ENCODE measurements at places on chromosomes 2 and 18.

DNA sequence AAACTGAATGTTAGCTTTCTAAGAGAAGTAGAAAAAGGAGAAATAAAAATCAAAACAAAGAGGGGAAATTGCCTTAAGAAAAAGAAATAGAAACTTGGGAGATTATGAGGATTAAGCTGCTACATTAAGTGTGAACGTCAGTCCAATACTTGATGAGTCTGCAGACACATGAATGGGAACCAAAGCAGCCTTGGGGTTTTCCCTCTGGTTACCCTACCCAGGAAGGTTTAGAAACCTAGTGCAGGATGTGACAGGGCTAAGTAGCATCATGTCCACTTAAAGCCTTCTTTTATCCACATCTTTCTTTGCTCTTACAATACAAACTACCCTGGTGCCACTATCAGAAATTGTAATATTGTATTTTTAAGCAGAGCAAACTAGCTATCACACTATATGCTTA lies 22.3 kb downstream of the SLC35F5 start:
- DNase-seq, result no peak

- no peak for DNase-seq
Observed at GRCh38 chr2:28340312-28341202, 52.1 kb upstream of the FOSL2 start.

GRCh38 chr2:231037202-231037730 lies at the start of gene C2orf72:
Gene C2orf72, plus strand, starts transcription at chr2:231037523. Its CDS starts 43 bp downstream, at chr2:231037566.
- no peak for DNase-seq

GRCh38 chr2:80852808-80853139 lies 548.2 kb upstream of the LRRTM1 start:
- DNase-seq, result no peak

GRCh38 chr2:189662669-189663226 lies 1.5 kb downstream of the ASNSD1 start:
- DNase-seq, result no peak

DNA sequence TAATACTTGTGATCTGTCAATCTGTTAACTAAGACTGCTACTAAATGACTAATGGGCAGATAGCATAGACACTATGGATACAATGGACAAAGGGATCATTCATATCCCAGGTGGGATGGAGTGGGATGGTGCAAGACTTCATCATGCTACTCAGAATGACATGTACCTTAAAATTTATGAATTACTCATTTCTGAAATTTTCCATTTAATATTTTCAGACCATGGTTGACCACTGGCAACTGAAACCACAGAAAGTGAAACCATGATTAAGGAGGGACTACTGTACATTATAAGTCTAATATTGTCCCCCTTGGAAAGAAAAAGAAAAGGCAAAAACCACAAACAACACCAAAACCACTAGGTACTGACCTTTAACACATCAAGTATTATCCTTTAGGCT lies 247.0 kb upstream of the SYT4 start:
- no peak for DNase-seq

DNA sequence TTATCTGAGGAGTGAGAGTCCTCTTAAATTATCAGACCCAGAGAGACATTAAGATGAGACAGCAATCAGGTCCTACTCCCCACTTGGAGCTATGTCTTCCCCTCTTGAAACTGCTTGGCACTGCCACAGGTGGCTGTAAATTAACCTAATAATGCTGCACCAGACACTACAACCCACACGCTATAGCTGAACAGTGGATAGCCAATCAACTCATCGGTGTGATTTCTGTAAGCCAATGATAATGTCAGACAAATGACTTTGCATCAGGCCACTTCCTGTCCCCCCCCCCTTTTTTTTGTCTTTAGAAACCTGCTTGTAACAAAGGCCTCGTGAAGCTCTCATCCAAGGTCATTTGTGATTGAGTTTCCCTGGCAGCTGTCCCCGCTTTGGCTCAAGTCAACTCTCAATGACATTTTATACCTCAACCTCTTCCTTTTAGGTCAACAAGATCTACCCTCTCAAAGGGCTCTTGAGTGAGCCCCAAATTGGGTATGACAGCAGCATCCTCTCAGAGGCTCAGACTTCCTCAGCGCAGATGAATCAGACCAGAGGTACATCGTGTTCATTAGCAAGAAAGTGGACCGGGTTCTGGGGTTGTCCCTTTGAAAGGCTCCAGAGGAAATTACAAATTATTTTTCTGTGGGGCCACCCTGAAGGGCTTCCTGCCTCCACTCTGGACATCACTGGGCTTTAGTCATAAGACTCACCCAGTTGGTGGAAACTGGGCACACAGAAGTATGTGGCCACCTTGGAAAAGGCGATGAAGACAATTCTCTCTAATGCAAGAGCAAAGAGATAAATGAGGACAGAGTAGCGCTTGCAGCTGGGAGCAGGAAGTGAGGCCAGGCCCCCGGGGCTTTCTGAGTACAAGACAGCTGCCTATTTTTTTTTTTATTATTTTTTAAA lies 73.6 kb downstream of the COPS8 start:
- no peak for DNase-seq

GRCh38 chr2:85758361-85759256 lies 4.8 kb downstream of the ATOH8 start:
- no peak for DNase-seq

- no peak for DNase-seq
Observed at GRCh38 chr2:177244244-177244771, 20.2 kb downstream of the NFE2L2 start.

- no peak for DNase-seq
Observed at GRCh38 chr2:224263571-224264043, 138.3 kb downstream of the FAM124B start.

DNA sequence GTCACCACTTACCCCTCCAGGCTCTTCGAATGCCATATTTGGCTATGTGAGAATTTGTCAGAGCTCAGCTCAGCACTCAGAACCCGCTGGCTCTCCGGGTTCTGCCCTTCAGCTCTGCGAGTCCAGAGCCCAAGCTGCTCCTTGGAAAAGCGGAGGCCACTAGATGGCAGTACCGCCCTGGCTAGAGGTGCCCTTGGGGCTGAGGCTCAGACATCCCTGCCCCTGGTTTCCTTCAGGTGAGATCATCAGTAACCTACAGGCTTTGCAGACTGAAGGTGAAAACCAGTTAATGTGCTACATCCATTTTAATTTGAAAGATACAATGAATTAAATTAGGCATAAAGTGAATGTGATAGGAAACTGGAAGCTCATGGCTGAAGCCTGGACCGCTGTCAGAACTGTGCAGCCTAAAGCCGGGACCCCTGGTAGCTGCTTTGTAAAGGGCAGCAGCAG lies 285.6 kb downstream of the AGAP1 start:
- peak; percentile 52 for DNase-seq

- no peak for DNase-seq
Observed at GRCh38 chr2:8144785-8145184, 537.1 kb upstream of the ID2 start.

- DNase-seq, result no peak
Observed at GRCh38 chr2:53949457-53949856, 21.3 kb downstream of the PSME4 start.

GRCh38 chr18:80213182-80213581 lies 34.1 kb downstream of the PARD6G start:
- DNase-seq, result no peak

DNA sequence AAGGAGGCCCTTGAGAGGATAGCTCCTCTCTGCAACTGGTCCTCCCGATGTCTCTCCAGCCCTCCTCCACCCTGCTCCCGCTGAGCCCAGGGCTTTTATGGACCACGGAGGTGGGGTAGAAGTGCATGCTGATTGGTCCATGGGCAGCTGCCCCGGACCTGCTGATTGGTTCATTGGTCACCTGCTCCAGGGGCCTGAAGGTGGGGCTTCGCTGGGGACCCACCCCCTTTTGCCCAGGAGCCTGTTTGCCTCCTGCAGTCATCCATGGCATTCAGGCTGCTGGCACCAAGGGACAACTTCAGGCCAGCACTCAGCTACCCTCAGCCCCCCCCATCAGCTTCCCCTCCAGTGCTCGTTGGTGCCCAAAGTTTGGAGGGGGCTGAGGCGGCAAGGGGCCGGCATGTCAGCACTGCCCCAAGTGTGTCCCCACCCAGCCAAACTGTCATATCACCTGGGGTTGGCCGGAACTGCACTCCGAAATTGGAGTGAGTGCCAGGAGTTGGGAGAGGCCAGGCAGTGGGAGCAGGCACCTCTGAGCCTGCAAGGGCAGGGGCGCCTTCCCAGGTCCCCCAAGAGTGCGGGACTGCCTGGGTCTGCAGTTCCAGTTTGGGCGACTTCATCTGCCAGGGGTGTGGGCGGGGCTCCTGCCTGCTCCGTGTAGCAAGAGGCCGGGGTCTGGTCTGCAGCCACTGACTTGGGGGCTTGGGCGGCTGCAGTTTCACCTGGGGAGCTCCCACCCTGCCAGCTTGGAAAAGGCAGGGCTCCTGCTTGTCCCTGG lies 288.9 kb downstream of the RDH14 start:
- DNase-seq, result no peak

DNA sequence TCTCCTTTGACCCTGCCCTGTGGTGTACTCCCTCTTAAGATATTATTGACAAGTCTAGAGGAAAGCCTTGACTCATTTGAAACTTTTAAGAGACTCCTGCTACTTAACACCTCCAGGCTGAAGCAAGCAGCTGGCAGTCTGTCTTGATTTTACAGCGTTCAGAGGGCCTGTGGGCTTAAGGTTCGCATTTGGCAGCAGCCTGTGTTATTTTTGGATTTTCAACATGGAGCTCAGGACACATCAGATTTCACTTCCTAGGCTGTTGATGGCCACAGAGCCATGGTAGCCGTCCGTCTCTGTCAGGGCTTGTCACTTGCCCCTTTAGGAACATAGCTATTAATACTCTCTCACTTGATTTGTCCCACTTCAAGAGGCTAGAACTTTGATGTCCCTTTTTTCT lies 73.6 kb downstream of the VWA3B start:
- no peak for DNase-seq

- DNase-seq, result no peak
Observed at GRCh38 chr2:231646476-231646875, 53.8 kb downstream of the TEX44 start.

DNA sequence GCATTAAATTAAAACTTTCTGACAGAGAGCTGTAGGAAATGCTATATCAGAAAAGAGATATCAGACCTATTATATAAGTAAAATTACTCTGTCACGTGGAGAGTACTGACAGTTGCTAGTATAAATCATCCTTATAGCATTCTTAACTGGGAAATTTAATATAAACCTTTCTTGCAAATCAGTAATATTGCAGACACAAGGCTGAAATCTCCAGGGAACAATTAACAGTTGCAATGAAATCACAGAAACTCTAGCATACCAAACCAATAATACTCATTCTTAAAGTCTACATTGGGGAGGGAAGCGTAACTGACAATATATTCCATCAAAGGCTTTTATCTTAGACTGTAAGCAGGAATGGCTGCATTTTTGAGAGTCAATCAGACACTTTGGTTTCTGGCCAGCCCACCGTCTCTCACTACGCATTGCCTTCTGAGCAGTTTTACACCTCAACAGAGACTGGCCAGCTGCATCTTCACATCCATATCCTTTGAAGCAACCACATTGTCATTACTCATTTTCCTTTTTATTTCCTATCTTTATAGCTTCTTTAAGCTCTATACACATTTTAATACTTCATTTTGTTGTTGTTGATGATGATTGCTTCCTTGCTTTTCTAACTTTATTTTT lies 536.0 kb upstream of the CDH2 start:
- no peak for DNase-seq

DNA sequence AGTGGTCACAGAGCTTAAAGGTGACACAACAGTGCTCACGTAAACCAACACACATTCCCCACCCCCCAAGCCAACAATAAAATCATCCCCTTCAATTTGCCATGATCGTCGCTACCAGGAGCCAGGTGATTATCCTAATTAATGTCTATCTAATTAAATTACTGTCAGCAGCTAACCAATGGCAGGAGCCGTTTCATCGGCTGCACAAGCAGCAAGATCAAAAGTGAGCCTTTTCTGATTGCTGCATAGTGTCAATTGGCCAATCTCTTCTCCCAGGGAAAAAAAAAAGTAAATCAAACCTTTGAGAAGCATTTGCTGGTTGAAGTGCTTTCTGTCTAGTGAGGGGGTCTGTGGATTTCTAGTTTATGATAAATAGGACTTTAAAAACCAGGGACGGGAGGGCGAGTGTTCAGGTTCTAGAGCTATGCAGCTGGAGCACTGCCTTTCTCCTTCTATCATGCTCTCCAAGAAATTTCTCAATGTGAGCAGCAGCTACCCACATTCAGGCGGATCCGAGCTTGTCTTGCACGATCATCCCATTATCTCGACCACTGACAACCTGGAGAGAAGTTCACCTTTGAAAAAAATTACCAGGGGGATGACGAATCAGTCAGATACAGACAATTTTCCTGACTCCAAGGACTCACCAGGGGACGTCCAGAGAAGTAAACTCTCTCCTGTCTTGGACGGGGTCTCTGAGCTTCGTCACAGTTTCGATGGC lies at the start of gene TBR1:
TBR1 (plus strand) TSS at position 311 of the 721 bp plus-strand sequence; CDS start at position 425, 114 bp downstream.
- DNase-seq, result no peak

DNA sequence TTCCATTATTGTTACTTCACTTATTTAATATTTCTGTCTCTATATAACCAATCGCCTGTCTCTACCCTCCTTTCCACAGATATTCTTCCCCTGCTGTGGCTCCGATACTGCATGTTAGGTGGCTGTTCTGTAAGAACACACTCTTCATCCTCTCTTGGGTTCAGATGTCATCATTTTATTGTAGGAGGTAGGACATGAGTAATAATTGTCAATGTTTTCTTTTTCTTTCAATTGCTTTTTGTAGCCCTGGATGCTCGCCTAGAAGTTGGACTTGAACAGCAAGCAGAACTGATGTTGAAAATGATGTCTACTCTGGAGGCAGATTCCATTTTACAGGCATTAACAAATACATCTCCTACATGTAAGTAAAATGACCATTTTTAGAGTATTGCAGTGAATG lies 128.6 kb downstream of the BIRC6 start:
- DNase-seq, result no peak

GRCh38 chr2:159615367-159616285 lies 722 bp downstream of the BAZ2B start:
- DNase-seq, result peak; percentile 9

- DNase-seq, result no peak
Observed at GRCh38 chr2:145169285-145169684, 649.4 kb upstream of the ZEB2 start.

GRCh38 chr18:63320123-63320974 lies 780 bp upstream of the BCL2 start:
- peak; percentile 79 for DNase-seq

- no peak for DNase-seq
Observed at GRCh38 chr2:15359716-15360531, 201.2 kb downstream of the NBAS start.

DNA sequence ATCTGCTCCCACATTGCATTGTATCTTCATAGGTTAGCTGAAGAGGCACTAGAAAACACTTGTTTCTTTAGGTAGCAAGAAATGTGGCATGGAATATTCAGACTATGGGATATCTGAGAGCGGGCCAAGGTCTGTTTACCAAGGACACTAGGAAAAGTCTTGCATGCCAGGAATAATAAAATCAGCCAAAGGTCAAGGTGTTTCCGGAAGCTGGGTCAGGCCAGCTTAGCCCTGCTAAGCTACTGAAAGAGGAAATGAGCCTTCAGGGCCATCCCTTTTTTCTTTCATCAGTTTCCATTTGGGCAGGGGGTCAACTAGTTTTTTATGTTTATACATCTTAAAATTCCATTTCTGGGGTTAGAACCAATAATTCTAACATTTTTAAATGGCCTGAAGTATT lies 101.1 kb downstream of the DPP4 start:
- no peak for DNase-seq
